ENCODE measurements at places on chromosomes 7 and 10.

DNA sequence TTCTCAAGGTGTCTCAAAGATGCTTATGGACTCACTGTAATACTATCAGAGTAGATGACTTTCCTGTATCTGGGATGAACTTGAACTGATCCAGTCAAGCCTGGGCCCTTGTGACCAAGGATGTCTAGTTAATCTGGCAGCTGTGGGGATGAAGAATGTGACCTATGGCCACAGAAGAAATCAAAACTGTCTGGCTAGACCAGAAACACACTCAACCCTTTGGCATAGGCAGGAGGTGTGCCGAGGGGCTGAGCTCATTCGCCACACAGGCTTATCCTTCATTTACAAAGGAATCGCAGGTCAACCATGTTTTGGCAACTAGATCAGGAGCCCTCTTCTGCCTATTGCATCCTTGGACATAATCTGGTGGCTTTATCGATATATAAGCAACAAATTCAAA, 110.6 kb downstream of the ATXN7L1 start:
- no peak for DNase-seq

GRCh38 chr10:33238643-33239042, 95.8 kb downstream of the NRP1 start:
- DNase-seq = no peak

DNA sequence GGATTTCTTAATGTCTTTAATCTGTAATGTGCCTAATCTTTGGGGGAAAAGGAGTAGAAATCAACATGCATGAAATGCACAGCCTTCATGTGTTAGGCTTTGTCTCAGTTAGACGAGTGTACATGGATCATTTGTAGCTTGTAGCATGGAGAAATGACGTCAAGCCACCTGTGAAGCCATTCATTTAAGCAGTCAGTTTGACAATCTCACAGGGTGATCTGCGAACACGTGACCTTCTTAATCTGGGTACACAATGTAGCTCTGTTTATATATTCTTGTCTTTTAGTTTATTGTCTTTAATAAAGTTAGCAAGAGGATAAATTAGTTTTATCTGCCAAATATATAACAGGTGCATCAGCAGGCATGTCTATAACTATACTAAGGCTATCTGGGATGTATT, 351.9 kb upstream of the LRGUK start:
- no peak for DNase-seq

GRCh38 chr7:43462836-43463235, 120.1 kb upstream of the STK17A start:
- no peak for DNase-seq

DNA sequence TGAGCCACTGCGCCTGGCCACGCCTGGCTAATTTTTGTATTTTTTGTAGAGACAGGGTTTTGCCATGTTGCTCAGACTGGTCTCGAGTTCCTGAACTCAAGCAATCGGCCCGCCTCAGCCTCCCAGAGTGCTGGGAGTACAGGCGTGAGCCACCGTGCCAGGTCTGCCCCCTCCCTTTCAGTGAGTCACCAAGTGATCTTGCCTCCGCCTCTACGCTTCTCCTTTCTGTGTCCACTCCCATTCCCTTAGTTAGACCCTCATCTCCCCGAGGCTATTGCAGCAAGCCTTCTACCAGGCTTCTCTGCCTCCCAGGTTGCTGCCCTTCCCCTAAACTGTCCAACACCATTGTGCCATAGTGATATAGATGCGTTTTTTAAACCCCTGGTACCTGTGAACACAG, 32.9 kb downstream of the CDC123 start:
- DNase-seq = no peak

DNA sequence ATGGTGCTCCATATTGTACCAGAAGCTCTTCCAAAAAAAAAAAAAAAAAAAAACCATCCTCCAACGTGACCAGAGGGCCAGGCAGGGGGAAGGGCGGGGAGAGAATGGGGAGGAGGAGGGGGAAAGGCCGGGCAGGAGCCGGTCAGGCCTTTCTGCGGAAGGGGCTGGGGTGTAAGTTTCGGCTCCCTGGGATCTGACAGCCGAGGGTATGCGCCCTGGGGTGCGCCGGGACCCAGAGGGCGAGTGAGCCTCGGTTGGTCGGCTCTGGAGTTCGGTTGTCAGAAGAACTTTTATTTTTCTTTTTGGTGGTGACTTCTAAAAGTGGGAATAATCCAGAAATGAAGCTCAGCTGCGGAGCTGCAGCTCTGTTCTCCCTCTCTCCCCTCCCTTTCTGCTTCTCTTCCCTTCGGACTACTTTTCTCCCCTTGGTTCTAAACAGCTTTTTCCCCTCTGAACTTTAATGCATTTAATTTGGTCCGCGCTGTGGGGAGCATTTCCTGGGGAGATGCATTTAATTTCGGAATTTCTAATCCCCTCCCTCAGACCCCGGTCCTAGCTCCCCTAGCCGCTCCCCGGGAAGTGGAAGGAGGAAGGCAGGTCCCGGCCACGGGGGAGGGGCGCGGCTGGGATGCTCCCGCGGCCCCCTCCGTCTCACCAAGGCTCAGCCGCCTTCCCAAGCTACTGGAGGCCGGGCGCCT, 3.9 kb upstream of the PAX2 start:
- no peak for DNase-seq
